NCI-H1105 (cell line): ENCODE measurements at places on chromosomes 16 and 17.

GRCh38 chr16:14168146-14168545 is 97.0 kb downstream of the MRTFB start:
- no peak for DNase-seq

GRCh38 chr17:4901648-4902344 is 1.1 kb downstream of the CHRNE start:
- no peak for DNase-seq

DNA sequence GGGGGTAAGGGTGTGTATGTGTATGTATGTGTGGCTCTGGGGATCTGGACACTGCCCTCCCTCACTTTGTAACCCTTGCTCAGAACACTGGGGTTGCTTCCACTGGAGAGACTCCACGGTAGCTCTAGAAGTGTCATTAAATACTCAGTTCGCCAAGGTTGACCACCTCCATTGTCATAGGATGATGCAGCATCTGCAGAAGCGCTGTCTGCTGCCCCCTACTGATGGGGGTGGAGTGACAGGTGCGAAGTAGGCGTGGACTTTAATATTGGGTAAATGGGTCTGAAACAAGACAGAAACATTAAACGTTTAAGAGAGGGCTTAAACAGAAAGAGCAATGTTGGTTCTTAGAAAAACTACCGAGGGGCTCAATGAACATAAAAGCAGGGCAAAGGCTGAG is 35.5 kb upstream of the STAC2 start:
- no peak for DNase-seq

DNA sequence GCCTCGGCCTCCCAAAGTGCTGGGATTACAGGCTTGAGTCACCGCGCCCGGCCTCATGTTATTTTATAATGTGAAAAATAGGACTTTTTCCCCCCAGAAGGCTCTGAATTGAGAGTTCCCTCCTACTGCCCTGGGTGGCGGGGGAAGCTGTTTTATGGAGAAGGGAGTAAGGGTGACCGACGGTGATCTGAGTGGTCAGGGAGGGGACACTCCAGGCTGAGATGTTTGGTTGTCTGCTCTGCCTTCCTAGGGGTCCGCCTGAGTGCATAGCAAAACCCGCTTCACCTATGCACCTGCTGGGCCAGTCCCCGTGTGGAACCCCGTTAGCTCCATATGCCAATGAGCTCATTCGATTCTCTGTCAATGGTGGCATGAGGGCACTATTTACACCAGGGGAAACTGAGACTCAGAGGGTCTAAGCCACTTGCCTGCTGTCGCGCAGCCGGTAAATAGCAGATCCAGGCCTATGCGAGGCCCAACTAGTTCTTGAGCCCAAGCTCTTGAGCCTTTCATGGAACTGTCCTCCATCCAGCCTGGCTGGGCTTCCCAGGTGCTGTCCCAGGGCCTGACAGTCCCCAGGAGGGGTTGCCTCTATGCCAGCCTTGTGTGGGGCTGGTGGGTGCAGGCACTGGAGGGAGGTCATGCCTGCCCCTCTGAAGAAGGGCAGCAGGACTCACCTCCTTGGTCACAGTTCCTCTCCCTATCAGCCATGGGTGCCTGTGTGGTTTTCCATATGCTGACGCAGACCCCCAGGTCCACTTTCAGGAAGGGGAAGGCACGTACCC is 1.7 kb upstream of the GJD3 start:
- no peak for DNase-seq
